ENCODE measurements at places on chromosomes 6 and 20.
A peak's percentile ranks its signal among the peaks of the same experiment; 100 is the strongest.

DNA sequence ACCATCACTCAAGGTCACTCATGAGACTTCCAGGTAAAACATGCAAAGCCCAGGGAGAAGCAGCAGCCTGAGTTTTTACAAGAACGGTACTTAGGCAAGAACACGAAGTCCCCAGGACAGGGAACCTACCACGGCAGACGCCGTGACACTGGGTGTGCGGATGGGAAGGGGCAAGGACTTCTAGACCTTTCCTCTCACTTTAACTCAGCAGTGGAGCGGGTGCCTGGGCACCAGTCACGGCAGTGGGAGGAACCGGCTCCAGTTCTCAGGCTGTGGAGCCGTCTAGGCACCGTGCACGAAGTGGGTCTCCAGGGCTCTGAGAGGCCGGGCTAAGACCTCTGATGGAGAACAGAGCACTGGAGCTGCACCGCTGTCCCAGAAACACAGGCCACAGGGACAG is 2.5 kb downstream of the ZBTB46 start:
- DNase-seq = no peak

- DNase-seq = no peak
Measured at GRCh38 chr6:27962506-27962905, 5.5 kb downstream of the OR2B6 start.

GRCh38 chr6:35895560-35895959 is 25.3 kb downstream of the SRPK1 start:
- DNase-seq = no peak

- DNase-seq = no peak
Measured at GRCh38 chr6:19719691-19720128, 117.5 kb upstream of the ID4 start.

DNA sequence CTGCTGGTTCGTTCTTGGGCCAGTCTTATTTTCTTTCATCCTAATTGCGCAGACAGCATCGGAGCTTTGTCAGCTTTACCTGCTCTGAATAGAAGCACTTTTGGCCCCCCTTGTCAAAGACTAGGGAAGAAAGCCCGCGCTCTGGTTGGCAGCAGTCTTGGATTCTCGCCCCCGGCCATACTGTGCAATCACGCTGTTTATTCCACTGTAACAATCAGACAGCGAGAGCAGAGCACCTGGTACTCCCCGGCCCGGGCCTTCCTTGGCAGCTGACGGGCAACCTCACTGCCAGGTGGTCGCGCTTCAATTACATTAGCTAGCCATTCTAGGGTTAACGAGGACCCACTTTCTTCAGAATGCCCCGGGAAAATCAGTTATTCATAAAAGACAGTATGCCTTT is 72.6 kb downstream of the INSM1 start:
- no peak for DNase-seq

- DNase-seq = no peak
Measured at GRCh38 chr6:168650671-168651111, 209.7 kb downstream of the SMOC2 start.

DNA sequence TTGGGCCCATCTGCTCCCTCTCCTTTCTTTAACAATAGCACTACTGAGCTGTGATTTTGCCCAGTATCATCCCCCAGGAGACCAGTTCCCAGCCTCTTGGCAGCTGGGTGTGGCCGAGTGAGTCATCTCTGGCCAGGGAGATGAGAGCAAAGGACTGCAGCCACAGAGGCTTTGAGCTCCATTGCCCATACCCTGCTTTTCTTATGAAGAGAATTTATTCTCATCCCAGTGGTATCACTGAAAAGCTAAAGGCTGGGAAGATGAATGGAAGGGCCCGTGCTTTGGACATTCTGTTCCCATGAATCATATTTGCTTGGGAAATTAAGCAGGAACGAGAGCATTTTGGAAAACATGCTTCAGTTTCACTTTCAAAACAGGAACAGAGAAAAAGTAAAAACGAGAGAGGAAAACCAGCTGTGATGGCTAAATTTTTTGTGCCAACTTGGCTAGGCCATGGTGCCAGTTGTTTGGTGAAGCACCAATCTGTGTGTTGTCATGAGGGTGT is 14.9 kb downstream of the CST3 start:
- DNase-seq = peak; percentile 98

- DNase-seq = no peak
Measured at GRCh38 chr20:5173751-5174150, 46.9 kb downstream of the CDS2 start.

- no peak for DNase-seq
Measured at GRCh38 chr6:46217671-46218131, 46.9 kb upstream of the ENPP5 start.

DNA sequence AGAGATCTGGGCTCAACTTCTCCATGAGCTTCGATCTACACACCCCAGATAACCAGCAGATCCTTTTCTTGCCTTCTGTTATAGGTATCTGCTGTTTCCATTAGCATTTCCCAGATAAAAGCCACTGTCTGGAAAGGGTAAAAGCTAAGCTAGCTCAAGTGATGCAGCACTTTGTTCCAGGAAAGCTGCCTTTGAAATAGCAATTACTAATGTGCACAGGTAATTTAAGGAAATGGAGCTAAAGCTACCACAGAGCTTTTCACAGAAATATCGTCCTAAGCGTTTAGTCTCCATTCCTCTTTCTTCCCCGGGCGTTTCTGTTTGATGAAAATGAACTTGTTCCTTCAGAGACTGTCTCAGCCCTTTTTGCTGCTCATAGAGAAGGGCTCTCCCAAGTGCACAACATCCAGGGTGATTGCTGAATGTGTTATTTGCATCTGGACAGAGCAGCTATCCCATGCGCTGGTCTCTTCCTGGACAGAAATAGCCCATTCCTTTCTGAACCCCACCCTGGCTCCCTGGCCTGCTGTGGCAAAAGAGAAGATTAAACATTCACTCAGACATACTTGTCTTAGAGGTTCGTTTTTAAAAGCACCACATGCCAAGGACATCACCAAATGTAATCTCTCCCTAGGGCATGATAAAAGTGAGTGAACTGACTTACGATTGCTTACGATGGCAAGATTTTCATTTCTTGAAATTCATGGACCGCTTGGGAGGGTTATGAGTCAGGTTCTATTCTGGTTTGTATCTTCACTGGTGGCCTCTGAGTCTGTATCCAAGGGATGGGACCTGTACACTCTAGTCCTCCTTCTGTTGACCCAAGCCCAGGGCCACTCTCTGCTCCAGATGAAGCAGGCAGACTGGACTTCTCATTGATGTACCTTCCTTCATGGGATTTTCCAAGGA is 429.1 kb upstream of the CDH4 start:
- no peak for DNase-seq

DNA sequence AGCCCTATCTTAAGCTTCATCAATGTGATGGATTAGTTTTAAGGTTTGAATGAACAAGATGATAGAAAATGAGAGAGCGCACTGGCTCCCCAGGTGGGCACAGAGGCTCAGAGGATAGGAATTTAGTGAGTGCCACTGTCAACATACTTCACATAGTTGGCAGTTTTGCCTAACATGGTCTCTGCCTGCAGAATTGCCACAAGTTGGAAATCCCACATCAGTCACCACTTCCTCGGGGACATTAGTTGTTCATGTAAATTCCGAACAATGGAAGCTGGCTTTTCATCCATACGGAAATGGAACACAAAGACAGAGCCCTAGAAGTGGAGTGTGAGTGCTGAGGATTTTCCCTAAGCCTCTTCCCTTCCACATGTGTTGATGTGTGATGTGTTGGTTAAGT is 123.9 kb upstream of the PHACTR1 start:
- DNase-seq = no peak

- DNase-seq = peak; percentile 56
Measured at GRCh38 chr6:72748759-72749158, 126.9 kb downstream of the KCNQ5 start.

GRCh38 chr20:44467289-44467883 is 8.3 kb upstream of the TTPAL start:
- DNase-seq = no peak

Data from COLO829 (cell line).